Cortex of kidney (tissue), 1 donor: ENCODE measurements at places on chromosomes 6 and 20.

GRCh38 chr20:24273251-24273650 lies 196.2 kb upstream of the SYNDIG1 start:
- no peak for DNase-seq

GRCh38 chr6:107122748-107123147 lies 7.4 kb upstream of the BEND3 start:
- no peak for DNase-seq

GRCh38 chr20:45303586-45304463 lies 2.8 kb upstream of the RBPJL start:
- DNase-seq: no peak

DNA sequence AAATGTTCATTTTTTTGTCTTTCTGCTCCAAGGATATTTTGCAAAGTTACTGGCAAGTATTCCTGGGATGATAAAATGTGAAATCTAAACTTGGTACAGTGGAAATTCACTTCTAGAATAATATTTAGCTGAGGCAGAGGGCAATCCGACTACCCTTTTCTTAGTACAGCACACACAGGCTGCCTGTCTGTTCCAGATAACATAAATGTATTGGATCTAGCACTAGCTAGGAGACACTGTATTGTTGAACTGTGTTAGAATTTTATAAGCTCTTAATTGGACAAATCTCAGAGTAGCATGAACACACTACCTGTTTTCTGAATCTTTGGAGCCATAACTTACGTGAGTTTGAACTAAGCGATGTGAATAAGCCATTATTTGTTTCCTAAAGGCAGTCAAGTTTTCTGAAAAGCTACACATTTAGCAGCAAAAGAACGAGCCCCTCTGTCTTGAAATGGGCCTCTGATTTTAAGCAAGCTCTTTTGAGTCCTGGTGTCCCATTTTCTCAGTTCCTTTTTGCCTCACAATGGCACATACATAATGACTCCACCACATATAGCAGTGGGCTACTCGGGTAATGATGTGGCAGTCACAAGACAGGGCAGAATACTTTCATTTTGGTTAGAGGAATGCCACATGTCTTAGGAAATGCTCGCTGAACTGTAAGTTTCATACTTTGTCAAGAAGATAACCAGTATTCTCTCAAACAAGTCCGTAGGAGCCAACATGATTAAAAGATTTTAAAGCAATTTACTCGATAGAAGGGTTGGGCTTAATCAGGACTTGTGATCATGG lies 116.5 kb upstream of the ESR1 start:
- no peak for DNase-seq

DNA sequence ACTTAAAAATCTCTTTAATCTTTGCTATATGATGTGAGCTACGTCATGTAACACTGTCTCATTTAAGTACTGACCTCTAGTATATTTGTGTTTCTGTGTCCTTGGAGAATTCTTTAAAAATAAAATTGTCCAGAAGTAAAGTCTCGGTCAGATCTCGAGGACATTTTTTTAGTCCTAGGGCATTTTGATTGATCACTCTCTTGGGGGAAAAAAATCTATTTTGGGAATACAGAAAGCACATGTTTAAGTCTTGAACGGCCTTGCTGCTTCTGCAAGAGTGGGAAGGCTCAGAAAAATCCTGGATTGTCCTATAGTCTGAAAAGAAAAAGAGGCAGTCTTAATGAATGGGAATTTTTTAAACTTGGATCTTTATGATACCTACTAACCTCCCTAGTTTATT lies 234.3 kb downstream of the UTRN start:
- DNase-seq: no peak

DNA sequence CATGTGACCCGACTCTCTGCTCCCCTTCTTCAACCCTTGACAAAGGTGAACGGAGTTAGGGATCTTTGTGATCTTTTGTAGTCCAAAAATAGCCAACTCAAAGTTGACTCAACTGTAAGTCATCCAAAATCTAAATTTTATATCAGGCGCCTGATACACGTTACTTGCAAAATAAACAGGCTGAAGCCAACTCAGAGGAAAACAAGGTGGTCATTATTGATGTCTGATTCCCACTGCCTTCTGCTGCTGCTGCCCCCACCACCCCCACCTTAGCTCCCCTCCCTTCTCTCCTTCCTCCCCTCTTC lies 13.2 kb upstream of the RNF8 start:
- no peak for DNase-seq

GRCh38 chr6:73710470-73710869 lies 14.5 kb downstream of the CD109 start:
- DNase-seq: no peak

GRCh38 chr6:90004511-90004910 lies 110.2 kb downstream of the GJA10 start:
- DNase-seq: no peak
